GM12878 (cell line): ENCODE measurements at places on chromosomes 1 and 21. TPM values are rescaled to one million over a fixed set of nuclear protein-coding genes. Genes with fewer than 3 reads are reported as not detected.

- no peak overlapping the region for H3K4me3 ChIP-seq
- H3K27ac ChIP-seq, result no peak overlapping the region
Measured at GRCh38 chr1:220887520-220888416, 8.5 kb downstream of the HLX start.

GRCh38 chr1:25573961-25574360 is 30.6 kb downstream of the LDLRAP1 start:
- no peaks in the 10 kb centered on the region for H3K27me3 ChIP-seq
- DNase-seq, result no peak
- no peaks in the 10 kb centered on the region for H3K36me3 ChIP-seq

DNA sequence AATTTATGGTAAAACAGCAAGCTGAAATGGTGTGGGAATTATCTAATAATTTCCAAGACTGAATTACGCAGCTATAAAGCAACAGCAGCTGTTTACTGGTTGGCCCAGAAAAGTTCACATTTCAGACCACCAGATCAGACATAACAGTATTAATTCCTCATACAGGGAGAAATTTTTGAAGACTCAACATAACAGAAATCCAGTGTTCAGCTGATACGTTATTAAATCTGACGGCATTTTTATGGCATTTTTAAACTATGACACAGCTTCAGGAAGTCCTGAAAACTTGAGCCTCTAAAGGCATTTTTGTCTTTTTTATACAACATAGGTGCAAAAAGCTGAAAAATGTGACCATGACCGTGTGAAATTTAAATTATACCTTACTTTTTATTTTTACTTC is 91.2 kb downstream of the APP start:
- H3K36me3 ChIP-seq, result no peaks in the 10 kb centered on the region
- no peaks in the 10 kb centered on the region for H3K4me1 ChIP-seq
- no peak overlapping the region for H3K4me3 ChIP-seq

DNA sequence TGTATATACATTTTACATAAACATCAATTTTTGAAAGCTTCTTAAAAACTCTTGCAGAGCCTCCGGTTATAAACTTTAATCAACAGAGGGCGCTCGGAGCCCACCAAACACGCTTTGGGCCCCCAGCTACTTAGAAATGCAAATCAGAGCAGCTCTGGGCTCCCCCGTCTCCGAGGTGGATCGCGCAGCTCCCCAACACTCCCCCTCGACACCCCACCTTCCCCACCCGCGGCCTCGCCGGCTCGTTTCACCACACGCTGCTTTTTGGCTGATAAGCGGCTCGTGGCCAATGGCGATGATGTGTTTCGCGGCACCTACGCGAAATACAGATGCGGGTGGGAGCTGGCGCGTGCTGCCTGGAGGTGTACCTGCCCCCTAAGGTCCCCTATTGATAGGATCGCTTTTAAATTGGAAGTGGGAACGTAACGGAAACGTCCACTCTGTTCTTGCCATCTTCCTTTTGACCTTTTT is 1.7 kb upstream of the KIF26B start:
- peak overlapping the region; percentile 62 for H3K4me3 ChIP-seq
- DNase-seq, result no peak
- H3K27me3 ChIP-seq, result peaks cover 12% of the 10 kb centered on the region
- no peak overlapping the region for H3K27ac ChIP-seq

DNA sequence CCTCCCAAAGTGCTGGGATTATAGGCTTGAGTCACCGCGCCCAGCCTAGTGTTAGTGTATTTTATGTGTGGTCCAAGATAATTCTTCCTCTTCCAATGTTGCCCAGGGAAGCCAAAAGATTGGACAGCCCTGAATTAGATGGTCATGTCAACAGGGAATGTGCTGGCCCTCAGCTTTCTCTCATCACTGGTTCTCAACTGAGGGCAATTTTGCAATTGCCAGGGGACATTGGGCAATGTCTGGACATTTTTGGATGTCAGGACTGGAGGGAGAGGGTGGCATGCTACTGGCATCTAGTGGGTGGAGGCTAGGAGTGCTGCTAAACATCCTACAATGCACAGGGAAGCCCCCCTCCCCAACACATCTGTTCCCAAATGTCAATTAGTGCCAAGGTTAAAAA is 95.0 kb downstream of the LAMC2 start:
- no peaks in the 10 kb centered on the region for H3K27me3 ChIP-seq
- no peaks in the 10 kb centered on the region for H3K36me3 ChIP-seq
- no peak overlapping the region for H3K27ac ChIP-seq
- H3K4me3 ChIP-seq, result no peak overlapping the region
- no peak for DNase-seq

DNA sequence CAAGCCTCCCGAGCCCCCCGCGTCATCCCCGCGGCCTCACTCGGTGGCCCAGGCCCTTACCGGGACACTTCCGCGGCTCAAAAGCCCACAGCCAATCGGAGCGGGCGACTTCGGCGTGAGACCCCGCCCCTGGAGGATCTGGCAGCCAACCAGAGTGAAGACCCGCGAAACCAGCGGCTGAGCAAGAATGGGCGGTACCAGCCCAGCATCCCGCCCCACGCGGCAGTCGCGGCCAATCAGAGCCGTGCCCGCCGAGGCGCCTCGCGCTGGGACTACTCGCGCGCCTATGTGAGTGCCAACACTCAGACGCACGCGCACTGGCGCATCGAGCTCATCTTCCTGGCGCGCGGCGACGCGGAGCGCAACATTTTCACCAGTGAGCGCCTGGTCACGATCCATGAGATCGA is 22.5 kb downstream of the DISP3 start:
- no peaks in the 10 kb centered on the region for H3K4me1 ChIP-seq
- no peaks in the 10 kb centered on the region; the same call in 1 of the 2 replicates for H3K27me3 ChIP-seq
- H3K4me3 ChIP-seq, result no peak overlapping the region
- no peaks in the 10 kb centered on the region for H3K36me3 ChIP-seq
- DNase-seq, result no peak

- no peak for DNase-seq
- no peaks in the 10 kb centered on the region for H3K4me1 ChIP-seq
- H3K36me3 ChIP-seq, result no peaks in the 10 kb centered on the region
- H3K4me3 ChIP-seq, result no peak overlapping the region
- no peak overlapping the region for H3K27ac ChIP-seq
Measured at GRCh38 chr1:77889671-77890070, 1.2 kb downstream of the NEXN start.

- no peak overlapping the region for H3K27ac ChIP-seq
- no peak for DNase-seq
- no peaks in the 10 kb centered on the region; the same call in 1 of the 2 replicates for H3K27me3 ChIP-seq
- H3K4me1 ChIP-seq, result no peaks in the 10 kb centered on the region
- H3K36me3 ChIP-seq, result no peaks in the 10 kb centered on the region
- H3K4me3 ChIP-seq, result no peak overlapping the region
Measured at GRCh38 chr1:204875255-204875654, 4.6 kb downstream of the NFASC start.

DNA sequence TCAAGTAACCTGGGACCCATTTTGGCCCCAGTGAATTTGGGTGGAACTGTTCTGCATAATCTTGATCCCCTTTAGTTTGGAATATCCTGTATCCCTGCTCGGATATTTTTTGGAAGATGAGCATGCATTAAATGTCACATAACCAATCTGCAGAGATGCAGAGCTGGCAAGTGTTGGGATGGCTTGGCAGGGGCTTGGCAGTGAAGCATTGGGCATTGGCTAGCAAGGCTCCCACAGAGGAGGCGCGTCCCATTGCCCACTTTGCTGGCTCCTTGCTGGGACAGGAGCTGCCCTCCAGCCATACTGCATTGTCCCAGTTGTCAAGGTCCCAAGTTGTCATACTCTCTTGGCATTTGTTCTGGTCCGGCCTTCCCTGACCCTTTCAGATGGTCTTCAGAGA is 29.9 kb downstream of the LAMC2 start:
- H3K4me3 ChIP-seq, result no peak overlapping the region
- H3K4me1 ChIP-seq, result peaks cover 3% of the 10 kb centered on the region; the same call in 1 of the 2 replicates
- no peaks in the 10 kb centered on the region for H3K36me3 ChIP-seq
- DNase-seq, result no peak

- H3K4me3 ChIP-seq, result peak overlapping the region; percentile 89
- H3K36me3 ChIP-seq, result no peaks in the 10 kb centered on the region
- peak overlapping the region; percentile 80 for H3K27ac ChIP-seq
- H3K4me1 ChIP-seq, result peaks cover 32% of the 10 kb centered on the region
- no peaks in the 10 kb centered on the region for H3K27me3 ChIP-seq
Measured at GRCh38 chr1:167722152-167722869, 529 bp downstream of the MPZL1 start.

GRCh38 chr1:208855403-208855802 is 611.2 kb upstream of the PLXNA2 start:
- H3K27ac ChIP-seq, result no peak overlapping the region
- no peak overlapping the region for H3K4me3 ChIP-seq
- peak; percentile 41 for DNase-seq
- H3K36me3 ChIP-seq, result no peaks in the 10 kb centered on the region
- H3K27me3 ChIP-seq, result no peaks in the 10 kb centered on the region; the same call in 1 of the 2 replicates
- peaks cover 9% of the 10 kb centered on the region for H3K4me1 ChIP-seq

DNA sequence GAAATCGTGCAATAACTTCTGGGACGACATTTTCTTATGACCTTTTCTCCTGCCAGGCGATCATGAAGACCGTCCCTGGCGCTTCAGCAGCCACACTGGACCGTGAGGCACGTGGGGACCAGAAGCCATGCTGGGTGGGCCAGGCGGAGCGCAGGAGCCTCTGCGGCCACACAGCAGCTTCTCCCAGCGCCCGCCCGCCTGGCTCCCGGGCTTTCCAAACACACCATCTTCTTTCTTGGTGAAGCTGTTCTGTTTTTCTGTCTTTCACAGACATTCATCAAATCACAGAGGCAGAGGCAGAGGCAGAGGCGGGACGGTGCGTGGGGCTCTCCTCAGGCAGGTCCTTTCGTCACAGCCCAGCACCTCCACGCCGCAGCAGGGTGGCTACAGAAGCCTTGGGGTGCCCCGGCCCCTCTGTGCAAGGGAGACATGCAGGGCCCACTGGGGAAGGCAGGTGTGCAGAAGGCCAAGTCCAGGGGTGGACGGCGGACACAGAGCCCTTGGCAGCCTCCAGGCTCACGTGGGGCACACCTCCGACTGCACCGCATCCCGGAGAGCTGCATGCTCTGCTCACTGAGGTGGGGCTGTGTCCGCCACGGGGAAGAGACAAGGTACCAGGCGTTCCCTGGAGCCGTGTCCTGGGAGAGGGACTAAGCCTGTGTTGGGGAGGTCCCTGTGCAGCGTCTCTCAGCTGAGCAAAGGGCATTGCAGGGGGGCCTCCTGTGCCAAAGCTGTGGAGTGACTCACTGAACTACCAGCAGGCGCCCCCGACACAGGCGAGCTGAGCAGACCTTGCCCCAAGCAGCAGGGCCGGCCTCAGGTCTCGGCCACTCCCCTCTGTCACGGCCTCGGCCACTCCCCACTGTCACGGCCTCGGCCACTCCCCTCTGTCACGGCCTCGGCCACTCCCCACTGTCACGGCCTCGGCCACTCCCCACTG is 2.6 kb upstream of the TMEM240 start:
- no peak overlapping the region for H3K27ac ChIP-seq
- no peaks in the 10 kb centered on the region; the same call in 1 of the 2 replicates for H3K36me3 ChIP-seq
- H3K4me1 ChIP-seq, result no peaks in the 10 kb centered on the region
- H3K4me3 ChIP-seq, result no peak overlapping the region
- no peaks in the 10 kb centered on the region for H3K27me3 ChIP-seq

GRCh38 chr1:57854436-57854835 is 430.6 kb upstream of the DAB1 start:
- no peak overlapping the region for H3K27ac ChIP-seq
- H3K36me3 ChIP-seq, result no peaks in the 10 kb centered on the region
- H3K4me1 ChIP-seq, result no peaks in the 10 kb centered on the region
- no peak for DNase-seq
- H3K27me3 ChIP-seq, result no peaks in the 10 kb centered on the region

DNA sequence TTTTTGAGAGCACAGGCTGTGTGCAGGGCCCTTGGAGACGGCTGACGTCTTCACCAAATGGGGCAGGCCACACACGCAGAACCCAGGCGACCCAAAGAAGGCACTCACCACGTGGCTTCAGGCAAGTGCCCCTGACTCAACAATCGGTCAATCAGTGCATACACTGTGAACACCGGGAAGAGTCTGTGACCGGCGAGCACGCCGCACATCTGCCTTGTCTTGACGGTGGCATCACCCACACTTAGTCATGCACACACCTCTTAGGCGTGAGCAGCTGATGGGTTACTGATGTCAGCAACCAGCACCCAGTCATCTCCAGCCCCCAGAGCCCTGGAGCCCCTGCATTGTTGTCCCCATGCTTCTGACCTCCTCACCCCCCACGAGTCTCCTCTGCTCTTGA is 4.9 kb upstream of the LRRC3 start:
- no peaks in the 10 kb centered on the region; the same call in 1 of the 2 replicates for H3K27me3 ChIP-seq
- H3K4me3 ChIP-seq, result no peak overlapping the region
- no peak overlapping the region for H3K27ac ChIP-seq

- no peak overlapping the region for H3K27ac ChIP-seq
- H3K36me3 ChIP-seq, result peaks cover 4% of the 10 kb centered on the region
- peak; percentile 57 for DNase-seq
Measured at GRCh38 chr1:28208818-28209441, 23.9 kb downstream of the DNAJC8 start.

OR6N1 gene
- total RNA-seq, result not detected in 2 replicates

FAM72A gene
- 14.2 and 15.0 TPM in 2 replicates for total RNA-seq

FLG2 gene
- total RNA-seq, result not detected in 2 replicates

BMP8B gene
- total RNA-seq, result 1.2 TPM in 2 replicates

CNKSR1 gene
- 1.1 TPM in 2 replicates for total RNA-seq

SPATA21 gene
- total RNA-seq, result 0.05 TPM in 2 replicates

MSH4 gene
- 0.08 and 0.15 TPM in 2 replicates for total RNA-seq
